ENCODE measurements at places on chromosomes 3 and 15.

DNA sequence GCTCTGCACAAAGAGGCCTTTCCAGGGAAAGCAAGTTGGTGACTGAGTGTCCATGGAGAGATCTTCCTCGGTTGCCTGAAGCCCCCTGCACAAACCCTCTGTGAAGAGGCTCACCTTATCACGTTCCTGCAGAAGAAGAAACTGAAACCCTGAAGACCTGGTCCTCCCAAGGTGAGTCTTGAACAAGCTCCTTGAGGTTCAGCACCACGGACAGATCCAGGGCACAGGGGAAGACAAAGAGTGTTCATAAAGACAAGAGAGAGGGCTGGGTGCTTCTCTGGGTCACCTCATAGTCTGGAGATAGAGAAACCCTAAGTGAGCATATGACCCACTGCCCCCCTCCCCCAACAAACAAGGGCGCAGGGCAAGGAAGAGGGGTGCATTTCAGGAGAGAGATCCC is 21.7 kb upstream of the TBC1D21 start:
- no peak for DNase-seq

DNA sequence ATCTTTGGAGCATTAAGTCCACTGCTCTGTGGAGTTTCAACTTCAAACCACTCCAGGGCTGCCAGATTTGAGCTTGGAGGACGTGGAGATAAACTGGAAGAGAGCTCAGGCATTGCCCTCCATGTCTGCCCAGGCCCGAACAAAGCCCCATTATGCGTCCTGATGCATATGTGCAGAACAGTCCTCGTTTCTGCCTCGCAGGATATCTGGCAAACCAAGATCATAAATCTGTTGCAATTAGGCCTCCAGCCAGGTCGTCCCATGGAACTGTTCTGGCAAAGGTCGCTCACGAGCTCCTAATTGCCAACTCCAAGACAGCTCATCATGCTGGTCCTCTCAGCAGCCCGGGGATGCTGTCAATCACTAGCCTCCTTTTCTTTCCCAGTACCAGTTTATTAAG is 91.2 kb downstream of the SEMA5B start:
- DNase-seq = no peak

- DNase-seq = no peak
Measured at GRCh38 chr3:174538151-174538550, 321.0 kb upstream of the NAALADL2 start.

DNA sequence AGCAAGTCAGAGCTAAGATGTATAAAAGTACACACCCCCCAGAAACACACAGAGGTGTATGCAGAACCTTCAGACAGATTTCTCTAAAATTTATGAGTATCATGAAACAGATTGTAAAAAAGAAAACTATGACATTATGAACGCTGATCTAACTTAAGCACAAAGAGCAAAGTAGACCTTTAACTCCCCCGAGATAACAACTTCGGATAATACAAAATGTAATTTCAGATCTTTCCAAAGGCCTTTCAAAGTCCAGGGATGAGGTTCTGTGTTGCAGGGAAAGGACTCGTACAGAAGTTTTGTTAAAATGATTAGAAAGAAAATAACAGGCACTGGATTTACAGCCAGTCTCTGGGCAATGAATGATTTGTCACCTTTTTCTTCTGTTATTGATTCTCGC is 92.8 kb upstream of the FGF12 start:
- no peak for DNase-seq

- DNase-seq = no peak
Measured at GRCh38 chr3:94787066-94787465, 724.2 kb downstream of the NSUN3 start.

- DNase-seq = no peak
Measured at GRCh38 chr15:65196637-65197336, 11.6 kb upstream of the CLPX start.

DNA sequence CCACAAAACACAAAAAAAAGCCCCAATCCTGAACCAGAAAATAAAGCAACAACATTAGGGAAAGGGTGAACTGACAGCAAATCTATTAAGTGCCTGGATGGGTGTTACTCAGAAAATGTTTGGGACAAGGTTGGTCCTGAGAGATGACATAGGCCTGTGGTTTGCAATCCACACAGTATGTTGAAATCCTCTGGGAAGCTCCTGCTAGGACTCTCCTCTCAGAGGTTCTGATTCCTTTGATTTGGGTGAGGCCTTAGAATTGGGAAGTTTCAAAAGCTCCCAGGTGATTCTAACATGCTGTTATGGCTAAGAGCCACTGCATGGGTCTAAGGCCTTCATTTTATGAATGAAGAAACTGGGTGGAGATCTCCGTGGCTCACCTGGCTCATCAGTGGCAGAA is 18.4 kb downstream of the CLDN1 start:
- DNase-seq = no peak

GRCh38 chr3:42731476-42732195 is 29.0 kb upstream of the HHATL start:
- no peak for DNase-seq

- no peak for DNase-seq
Measured at GRCh38 chr3:47496892-47497291, 16.6 kb downstream of the ELP6 start.

- DNase-seq = no peak
Measured at GRCh38 chr3:178385280-178385952, 150.8 kb upstream of the KCNMB2 start.

GRCh38 chr3:129615751-129616281 is 9.3 kb upstream of the PLXND1 start:
- no peak for DNase-seq

DNA sequence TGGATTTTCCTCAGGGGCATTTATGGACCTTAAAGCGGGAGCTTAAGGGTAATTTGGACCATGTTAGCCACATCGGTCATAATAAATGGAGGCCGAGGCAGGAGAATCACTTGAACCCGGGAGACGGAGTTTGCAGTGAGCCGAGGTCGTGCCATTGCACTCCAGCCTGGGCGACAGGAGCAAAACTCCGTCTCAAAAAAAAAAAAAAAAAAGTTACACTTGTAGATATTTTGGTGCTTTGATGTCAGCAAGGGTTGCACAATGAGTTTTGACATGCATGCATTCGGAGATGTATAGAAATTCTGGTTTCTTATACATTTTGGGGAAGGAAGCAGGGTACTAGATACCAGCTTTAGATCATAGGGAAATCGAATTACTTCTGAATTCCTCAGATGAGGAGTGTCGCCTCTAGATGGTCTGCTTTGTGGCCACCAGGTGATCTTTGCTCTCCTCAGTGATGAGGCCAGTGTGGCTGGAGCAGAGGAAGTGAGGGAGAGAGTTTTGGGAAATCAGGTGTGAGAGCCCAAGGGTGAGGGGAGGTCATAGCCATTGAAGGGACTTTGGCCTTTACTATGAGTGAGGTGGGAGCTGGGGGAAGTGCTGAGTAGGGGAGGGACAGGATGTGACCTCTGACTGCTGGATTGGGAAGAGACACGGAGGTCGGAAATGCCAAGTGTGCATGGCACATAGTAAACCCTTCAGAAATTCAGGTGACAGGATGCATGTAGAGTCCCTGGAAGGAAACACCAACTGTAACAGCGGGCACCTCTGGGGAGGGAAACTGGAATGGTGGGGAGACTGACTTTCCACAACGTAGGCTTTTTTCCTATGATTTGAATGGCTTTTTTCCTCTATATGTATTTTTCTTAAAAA is 8.4 kb upstream of the RBSN start:
- DNase-seq = no peak

GRCh38 chr3:64184621-64185020 is 40.6 kb downstream of the PRICKLE2 start:
- DNase-seq = no peak

DNA sequence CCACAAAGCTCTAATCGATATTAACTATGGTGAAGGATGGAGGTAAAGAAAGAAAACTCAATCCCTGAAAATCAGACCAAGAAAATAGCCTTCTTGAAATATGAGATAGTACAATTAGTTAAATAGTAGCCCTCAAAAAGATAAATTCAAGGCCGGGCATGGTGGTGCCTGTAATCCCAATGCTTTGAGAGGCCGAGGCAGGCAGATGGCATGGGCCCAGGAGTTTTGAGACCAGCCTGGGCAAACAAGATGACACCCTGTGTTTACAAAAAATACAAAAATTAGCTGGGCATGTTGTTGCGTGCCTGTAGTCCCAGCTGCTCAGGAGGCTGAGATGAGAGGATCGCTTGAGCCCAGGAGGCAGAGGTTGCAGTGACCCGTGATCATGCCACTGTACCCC is 31.6 kb upstream of the CEP152 start:
- DNase-seq = no peak

DNA sequence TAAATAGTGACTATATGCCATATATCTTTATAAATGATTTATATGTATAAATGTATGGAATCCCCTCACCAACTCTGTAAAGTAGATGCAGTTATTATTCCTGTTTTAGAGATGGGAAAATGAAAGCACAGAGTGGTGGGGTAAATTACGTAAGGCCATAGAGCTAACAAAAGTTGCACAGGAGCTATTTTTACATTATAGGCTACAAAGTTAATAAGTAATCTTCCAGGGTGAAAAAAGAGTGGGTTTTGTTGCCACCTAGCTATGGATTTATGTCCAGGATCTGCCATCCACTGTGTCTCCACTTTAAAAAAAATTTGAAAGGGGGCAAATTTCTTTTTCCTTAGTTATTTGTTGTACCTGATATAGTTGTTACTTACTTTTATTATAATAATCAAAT is 235.7 kb downstream of the MCTP2 start:
- DNase-seq = no peak

- no peak for DNase-seq
Measured at GRCh38 chr3:83813176-83813575, 1145.6 kb upstream of the CADM2 start.

DNA sequence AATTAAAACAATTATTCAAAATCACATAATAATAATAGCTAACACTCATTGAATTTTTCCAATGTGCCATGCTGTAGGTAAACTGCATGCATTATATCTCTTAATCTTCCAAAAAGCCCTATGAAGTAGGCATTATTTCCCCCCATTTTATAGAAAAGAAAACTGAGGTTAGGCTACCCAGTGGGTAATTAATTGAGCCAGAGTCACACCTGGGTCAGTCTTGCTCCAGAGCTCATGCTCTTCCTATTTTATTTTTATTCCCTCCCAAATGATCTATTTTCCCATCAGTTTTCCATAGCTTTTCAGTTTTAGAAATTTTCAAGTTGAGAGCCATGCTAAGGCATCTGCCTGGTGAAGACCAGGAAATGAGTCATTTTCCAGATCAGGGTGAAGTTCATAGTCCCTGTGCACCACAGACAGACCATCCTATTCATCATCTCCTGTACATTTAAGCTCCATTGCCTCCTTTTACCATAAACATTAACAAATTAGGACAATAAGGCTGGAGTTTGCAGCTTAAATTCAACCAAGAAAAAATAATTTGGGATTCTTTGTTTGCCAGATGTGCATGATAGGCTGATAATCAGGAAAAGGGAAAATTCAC is 417.3 kb downstream of the OTOL1 start:
- DNase-seq = no peak

DNA sequence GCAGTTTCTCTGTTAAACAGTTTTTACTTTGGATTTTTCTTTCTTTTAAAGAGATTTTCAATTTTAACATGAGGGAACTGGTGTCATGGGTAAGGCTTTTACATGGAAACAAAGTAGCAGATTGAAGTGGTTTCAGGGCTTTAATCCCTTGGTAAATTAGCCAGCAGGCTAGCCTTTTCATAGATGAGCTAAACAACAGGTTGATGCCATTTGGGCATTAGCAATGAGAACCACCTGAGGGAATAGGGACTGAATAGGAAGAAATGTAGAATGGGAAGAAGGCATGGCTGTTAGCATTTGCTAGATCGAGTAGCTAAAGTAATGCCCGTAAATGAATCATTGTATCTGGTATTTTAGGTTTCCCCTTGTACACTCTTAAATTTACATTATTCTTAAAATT is 165.5 kb upstream of the MLF1 start:
- no peak for DNase-seq
